ENCODE measurements at places on chromosomes 12 and 14.

GRCh38 chr14:95832012-95832411, 44.6 kb upstream of the TUNAR start:
- no peak for DNase-seq

- DNase-seq = no peak
These were observed 208.7 kb downstream of the PCNX1 start for GRCh38 chr14:71115821-71116567.

- no peak for DNase-seq
These were observed 39.0 kb downstream of the PLXNC1 start for GRCh38 chr12:94187361-94187760.

- peak; percentile 49 for DNase-seq
These were observed 54.0 kb upstream of the RASSF8 start for GRCh38 chr12:25904442-25904841.
